Stimulated activated CD4-positive, alpha-beta T cell treated with anti-CD3 and anti-CD28 coated beads, Interleukin-1b, Interleukin-23, amount 100 ng/mL, for 1 hour (primary cell): ENCODE measurements at places on chromosomes 16 and 17.

DNA sequence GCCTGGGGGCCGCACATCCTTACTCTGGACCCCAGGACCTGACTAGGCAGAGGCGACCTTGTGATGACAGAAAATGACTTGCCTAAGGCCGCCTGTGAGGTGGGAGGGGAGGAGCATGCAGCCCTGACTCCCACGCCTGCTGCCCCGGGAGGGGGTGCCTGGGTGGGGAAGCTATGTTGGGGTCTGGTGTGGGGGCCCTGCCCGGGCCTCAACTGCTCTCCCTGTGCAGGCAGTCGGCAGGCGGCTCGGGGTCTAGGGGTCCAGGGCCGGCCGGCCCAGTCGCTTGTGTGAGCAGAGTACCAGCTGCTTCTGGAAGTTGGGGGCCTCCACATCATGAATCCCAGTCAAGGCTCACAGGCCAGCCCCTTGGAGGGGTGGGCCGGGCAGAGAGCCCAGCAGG is 48.1 kb downstream of the PRMT7 start:
- no peak for DNase-seq

- no peak for DNase-seq
Observed at GRCh38 chr16:51636920-51637769, 486.1 kb upstream of the SALL1 start.

GRCh38 chr16:84868829-84869472 is 49.2 kb downstream of the CRISPLD2 start:
- DNase-seq = no peak

DNA sequence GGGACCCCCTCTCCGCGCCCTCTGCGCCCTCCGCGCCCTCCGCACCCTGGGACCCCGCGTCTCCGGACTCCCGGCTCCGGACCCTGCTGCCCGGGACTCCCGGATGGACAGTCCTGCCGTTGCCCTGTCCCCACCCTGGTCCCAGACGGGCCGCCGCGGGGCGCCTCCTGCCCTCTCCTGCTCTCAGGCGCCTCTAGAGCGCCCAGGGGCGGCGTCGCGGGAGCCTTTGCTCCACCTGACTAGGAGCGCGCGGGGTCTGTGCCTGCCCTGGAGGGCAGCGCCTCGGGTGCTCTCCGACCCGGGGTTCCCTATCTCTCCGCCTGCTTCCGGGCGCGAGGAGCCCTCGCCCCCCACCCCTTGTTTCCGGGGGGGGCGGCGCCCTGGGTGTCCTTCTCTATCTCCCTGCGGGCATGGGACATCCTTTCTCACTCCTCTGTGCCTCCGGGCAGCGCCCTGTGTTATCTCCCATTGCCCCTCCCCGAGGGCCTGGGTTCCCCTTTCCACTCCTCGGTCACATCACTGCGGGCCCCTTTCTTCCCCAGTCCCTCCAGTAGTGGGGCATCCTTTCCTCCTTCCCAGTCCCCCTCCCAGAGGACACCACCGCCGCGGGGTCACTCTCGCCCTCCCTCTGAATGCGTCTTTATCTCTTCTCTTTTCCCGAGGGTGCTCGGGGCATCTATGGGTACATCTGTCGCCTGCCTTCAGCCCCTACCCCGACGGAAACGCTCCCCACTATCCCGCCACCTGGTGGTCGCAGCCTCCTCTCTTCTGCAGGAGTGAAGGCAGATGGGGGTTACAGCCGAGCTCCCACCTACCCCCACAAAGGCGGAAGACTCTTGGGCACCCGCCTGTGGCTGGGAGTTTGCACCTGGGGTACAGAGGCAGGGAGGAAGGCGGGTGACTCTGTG is 875 bp downstream of the PRKCB start:
- no peak for DNase-seq

- DNase-seq = no peak
Observed at GRCh38 chr17:32699247-32699646, 177.7 kb downstream of the MYO1D start.

- no peak for DNase-seq
Observed at GRCh38 chr16:4537376-4538343, 913 bp downstream of the CDIP1 start.

DNA sequence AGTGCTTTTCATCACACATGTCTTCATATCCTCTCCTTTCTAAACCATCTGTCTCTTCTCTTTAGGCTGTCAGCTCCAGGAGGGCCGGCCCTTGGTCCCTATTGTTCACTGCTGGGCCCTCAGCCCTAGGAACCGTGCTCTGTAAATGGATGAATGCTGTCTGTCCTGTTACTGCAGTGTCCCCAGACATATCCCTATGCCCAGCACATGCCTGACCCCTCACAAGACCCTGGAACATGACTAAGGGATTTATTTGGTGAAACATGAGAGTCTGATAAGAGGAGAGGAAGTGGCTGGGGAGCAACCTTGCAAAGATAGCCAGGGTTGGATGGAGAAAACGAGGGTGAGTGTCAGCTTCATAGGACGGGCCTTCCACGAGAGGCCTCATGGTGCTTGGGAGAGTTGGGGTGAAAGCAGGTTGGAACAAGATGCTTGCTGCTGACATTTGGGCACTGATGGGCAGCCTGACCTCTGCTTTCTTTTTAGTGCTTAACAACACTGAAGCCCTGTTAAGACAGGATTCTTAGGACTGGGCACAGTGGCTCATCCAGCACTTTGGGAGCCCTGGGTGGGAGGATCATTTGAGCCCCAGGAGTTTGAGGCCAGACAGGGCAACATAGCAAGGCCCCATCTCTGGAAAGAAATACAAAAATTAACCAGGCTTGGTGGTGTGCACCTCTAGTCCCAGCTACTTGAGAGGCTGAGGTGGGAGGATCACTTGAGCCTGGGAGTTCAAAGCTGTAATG is 39.0 kb downstream of the ABCC1 start:
- DNase-seq = no peak
